Activated naive CD4-positive, alpha-beta T cell treated with anti-CD3 and anti-CD28 coated beads, Interleukin-2, amount 10 ng/mL, durations not matched to agents 7 days and 5 days (primary cell): ENCODE measurements at places on chromosomes 3 and 15.

- DNase-seq: no peak
These were observed 46.9 kb downstream of the GADL1 start for GRCh38 chr3:30847592-30847991.

- DNase-seq: no peak
These were observed 333.8 kb downstream of the PDCD6IP start for GRCh38 chr3:34132069-34132692.

- DNase-seq: no peak
These were observed 47.5 kb downstream of the UBP1 start for GRCh38 chr3:33392703-33393125.

DNA sequence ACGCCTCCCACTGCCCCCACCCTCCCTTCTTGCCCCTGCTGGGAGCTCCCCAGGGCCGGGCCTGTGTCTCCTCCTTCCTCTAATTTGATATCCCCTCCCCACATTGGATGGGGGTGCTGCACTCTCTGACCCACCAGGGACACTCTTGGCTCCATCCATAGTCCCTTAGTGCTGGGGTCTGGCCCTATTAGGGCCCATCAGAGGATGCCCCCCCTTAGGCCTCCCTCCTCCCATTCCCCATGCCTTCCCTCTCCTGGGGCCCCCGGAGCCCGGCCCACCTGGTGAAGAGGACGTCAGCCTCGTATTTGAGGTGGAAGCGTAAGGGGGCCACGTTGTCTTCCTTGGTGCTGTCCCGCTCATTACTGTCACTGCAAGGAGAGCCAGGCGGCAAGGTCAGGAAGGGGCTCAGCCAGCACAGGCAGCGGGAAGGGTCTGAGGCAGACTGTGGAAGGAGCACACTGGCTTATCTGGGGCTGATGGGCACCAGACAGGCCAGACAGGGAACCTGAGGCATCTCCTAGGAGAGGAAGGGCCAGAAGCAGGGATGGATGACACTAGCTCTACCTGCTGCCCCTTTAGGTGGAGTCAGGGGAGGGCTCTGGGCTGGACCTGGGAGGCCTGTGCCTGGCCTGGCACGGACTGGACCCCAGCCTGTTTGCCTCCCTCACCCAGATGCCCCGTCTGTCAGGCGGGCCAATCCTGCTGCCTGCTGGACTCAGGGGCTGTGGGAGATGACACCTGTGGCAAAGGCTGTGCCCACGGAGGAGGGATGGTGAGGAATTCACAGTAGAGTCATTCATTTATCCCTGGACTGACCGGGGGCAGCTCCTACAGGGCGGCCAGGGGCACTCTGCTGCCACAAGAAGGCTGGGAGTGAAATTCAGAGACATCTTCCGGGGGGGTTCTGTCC is 36.2 kb downstream of the FEM1B start:
- peak; percentile 3 for DNase-seq

DNA sequence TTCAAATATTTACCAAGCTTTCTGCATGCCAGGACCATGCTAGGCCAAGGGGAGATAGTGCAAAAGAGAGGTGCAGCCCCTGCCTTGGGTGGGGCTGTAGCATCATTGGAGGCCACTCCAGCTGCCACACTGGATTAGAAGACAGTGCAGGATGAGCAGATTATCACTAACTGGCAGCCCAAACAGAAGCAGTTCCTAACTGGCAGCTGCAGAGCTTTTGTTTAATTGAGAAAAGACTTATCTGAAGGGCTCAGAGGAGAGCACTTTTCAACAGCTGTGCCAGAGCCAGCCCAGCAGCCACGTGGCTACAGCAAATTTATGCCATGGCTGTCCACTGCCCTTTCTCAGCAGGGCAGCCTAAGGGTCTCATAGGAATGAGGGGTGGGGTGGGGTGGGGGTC is 13.5 kb upstream of the ACSBG1 start:
- no peak for DNase-seq

GRCh38 chr3:111352585-111352984 is 189.4 kb upstream of the CD96 start:
- no peak for DNase-seq

- no peak for DNase-seq
These were observed 187.5 kb downstream of the KLHL25 start for GRCh38 chr15:85607141-85607806.

DNA sequence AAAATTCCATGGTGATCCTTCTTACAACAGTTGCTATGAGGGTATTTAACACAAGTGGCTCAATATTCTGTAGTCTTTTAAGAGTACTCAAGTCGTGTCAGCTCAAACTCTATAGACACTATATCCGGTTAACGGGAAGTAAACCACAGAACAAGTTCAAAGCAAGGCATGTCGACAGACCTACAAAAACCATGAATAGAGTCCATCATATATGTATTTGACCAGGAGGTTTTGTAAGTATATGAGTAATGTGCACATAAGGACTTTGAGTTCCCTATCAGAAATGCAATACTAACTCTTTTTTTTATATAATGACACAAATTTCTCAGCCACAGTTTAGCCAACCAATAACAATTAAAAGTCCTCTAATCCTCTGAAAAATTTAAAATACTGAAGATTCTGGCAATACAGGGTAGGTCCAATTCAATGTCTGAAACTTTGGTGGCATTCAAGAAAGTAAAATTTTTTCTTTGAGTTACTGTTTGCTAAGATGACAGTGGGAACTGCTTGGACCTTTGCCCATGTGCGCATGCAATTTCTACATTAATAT is 93.7 kb downstream of the NEK10 start:
- no peak for DNase-seq

- DNase-seq: no peak
These were observed 46.8 kb downstream of the CHL1 start for GRCh38 chr3:243356-243725.

- no peak for DNase-seq
These were observed 51.9 kb upstream of the PFN2 start for GRCh38 chr3:150022381-150023238.

- DNase-seq: no peak
These were observed 15.4 kb downstream of the BCL2L10 start for GRCh38 chr15:52097180-52097579.

GRCh38 chr3:291646-292436 is 95.3 kb downstream of the CHL1 start:
- DNase-seq: no peak

DNA sequence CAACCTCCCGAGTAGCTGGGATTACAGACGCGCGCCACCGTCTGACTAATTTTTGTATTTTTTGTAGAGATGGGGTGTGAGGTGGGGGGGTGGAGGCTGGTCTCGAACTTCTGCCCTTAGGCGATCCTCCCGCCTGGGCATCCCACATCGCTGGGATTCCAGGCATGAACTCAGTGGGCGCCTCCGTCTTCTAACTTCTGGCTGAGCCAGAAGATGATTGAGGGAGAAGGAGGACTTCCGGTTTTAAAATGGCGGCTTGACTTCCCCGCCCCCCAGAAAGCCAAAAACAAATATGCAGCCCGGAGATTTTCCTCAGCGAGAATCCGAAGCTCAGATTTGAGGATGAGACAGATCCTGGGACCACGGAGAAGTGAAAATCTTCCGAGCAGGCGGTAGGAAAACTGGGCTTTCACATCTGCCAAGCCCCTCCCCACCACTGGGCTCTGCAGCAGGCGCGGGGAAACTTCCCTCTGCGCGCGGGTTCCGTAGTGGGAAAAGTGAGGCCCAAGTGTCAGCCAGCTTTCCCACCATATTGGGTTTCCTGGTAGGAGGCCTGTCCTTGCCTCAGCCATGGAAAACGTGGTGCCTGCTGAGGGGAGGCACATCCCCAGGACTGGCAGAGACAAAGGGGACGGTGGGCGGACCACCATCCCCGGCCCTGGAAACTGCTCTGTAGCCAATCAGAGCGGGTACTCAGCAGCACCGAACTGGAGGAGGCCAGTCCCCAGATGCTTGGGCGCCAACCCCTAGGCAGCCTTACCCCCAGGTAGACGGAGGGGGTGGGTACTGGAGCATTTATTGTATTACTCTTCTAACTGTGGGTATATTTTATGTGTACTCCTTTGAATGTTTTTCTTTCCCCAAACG is 17.3 kb downstream of the CHST14 start:
- no peak for DNase-seq

DNA sequence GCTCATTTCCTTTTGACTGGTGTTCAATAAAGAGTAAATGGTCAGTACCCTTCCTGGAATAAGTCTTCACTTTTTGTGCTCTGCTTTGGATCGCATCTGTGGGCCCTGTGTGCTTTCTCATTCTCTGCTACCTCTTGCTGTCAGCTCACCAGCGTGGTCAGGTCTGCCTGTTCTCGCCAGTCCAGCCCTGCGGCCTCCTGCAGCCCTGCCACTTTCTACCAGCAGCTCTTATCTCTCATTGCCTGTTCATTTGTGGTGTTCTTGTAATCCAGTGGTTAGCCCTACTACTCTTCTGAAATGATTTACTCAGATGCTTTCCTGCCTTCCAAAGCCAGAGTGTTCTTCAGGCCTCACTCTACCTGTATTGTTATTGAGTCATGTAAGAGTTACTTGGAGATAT is 54.8 kb downstream of the CHCHD6 start:
- no peak for DNase-seq

GRCh38 chr3:195033531-195034091 is 237.3 kb downstream of the XXYLT1 start:
- no peak for DNase-seq

DNA sequence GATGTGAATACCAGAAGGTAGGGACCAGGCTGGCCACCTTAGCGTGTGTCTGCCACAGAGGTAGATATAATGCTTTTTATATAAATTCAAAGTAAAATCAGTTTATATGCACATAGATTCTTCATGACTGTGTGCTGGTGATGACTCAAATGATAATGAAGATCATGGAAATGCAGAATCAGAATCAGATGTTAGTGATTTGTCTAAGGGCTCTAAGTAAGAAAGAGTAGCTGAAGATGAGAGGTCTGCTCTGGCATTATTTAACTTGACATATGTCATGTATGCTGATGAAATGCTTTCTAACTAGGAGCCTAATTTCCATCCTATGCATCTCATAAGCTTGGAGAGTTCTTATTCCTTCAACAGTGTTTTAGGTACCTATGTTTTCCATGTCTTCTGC is 50.3 kb upstream of the DPH6 start:
- no peak for DNase-seq

- DNase-seq: no peak
These were observed 47.6 kb downstream of the CTDSPL start for GRCh38 chr3:37909067-37909911.

- DNase-seq: no peak
These were observed 57.9 kb downstream of the BTD start for GRCh38 chr3:15659254-15659975.

- DNase-seq: no peak
These were observed 405 bp upstream of the SPG21 start for GRCh38 chr15:64990168-64990470.

GRCh38 chr3:62036726-62037125 is 336.6 kb downstream of the FEZF2 start:
- DNase-seq: no peak

DNA sequence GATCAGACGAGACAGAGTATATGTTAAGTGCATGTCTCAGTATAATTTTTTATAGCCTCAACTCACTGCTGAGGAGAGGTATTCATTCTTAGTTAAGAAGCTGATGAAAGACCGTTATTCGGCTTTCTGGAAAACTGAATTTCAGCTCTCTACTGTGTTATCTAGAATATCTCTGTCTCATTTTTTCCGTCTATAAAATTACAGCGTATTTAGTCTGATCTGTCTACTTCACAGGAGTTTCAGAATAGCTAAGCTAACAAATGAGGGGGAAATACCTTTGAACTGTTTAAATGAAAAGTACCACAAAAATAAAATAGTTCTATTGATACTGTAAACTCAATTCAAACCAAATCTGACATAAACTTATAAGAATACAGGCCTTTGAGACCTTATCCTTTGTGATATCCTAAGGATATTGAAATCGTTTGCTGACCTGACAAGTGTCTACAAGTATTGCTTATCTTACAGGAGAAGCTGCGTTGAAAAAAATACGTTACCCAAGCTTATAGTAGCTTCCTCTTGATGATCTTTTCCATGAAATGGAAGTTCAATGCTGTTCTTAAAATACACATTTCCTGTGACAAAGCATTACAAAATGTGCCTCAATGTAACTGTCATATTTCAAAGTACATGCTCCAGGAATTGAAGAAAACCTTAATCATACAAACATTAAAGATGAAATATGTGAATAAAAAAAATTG is 104.6 kb downstream of the IL1RAP start:
- DNase-seq: no peak
